LNCaP clone FGC (cell line): ENCODE measurements at places on chromosomes 13 and 19.

GRCh38 chr13:100230769-100231149, 141.9 kb downstream of the PCCA start:
- no peak for DNase-seq

GRCh38 chr19:58559275-58560006, 1.0 kb upstream of the UBE2M start:
- DNase-seq: peak; percentile 79

- DNase-seq: no peak
Measured at GRCh38 chr19:40687525-40688016, 2.9 kb downstream of the NUMBL start.

- no peak for DNase-seq
Measured at GRCh38 chr19:16721051-16721450, 1.4 kb downstream of the NWD1 start.

DNA sequence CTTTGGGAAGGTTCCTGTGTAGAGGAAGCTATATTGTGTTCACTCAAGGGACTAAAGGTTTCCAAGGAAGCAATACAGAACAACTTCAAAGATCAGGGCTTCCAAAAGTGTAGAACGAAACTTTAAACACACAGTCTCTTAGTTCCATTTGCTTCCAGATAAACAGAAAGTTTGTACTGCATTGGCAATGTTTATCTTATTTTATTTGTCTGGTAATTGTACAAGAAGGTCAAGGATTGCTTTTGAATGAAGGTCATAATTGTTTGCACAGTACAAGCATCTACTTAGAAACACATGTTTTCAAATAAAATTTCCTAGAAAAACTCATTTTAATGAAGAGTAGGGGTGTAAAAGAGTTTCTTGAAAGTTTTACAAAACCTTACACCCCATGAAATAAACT, 712.7 kb upstream of the SGCG start:
- no peak for DNase-seq

DNA sequence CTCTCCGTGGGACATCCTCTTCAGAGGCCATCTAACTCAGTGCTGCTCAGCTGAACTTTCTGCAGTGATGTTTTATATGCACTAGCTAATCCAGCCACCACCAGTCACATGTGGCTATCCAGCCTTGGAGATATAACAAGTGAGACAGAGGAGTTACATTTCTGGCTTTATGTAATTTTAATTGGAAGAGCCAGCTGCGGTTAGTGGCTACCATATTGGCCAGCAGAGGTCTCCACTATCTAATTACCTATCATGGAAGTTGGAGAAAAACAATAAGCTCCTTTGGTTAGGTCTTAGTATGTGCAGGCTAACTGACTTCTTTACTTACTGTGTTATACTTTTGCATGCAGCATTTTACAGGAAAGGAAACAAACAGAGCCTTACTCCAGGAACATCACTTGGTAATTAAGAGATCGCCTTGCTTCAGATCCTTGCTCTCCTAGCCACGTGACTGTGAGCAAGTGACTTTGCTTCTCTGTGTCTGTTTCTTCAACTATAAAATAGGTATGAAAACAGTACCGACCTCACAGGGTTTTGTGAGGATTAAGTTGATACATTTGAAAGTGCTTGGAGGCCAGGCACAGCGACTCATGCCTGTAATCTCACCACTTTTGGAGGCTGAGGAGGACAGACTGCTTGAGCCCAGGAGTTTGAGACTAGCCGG, 1.6 kb upstream of the KLK10 start:
- DNase-seq: peak; percentile 63

DNA sequence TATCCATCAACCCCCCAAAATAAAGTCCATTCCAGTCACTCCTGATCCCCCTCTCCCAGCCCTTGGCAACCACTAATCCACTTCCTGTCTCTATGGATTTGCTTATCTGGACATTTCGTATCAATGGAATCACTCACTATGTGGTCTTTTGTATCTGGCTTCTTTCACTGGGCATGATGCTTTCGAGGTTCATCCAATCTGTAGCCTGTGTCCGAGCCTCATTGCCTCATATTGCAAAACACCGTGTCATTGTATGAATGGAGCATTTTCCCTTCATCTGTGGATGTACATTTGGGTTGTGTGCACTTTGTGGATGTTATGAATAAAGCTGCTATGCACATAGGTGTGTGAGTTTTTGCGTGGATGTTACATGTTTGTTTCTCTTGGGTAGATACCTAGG, 1.4 kb upstream of the FZR1 start:
- DNase-seq: no peak

DNA sequence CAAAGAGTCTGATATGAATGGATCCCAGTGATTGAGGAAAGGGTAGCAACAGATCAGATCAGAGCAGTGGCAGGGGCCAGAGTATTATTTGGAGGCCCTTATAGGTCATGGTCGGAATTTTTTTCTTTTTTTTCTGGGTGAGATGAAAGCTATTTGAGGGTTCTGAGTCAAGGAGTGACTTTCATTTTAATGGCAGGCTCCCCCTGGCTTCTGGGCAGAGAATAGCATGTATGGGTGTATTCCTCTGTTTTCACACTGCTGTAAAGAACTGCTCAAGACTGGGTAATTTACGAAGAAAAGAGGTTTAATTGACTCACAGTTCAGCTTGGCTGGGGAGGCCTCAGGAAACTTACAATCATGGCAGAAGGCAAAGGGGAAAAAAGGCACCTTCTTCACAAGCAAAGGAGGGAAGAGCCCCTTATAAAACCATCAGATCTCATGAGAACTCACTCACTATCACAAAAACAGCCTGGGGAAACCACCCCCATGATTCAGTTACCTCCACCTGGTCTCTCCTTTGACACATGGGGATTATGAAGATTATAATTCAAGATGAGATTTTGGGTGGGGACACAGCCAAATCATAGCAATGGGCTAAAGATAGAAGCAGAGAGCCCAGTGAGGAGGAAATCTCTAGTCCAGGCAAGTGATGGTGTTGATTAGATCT, 3.0 kb upstream of the SLC6A16 start:
- no peak for DNase-seq

- no peak for DNase-seq
Measured at GRCh38 chr13:114034481-114034891, 60.6 kb upstream of the C13orf46 start.

DNA sequence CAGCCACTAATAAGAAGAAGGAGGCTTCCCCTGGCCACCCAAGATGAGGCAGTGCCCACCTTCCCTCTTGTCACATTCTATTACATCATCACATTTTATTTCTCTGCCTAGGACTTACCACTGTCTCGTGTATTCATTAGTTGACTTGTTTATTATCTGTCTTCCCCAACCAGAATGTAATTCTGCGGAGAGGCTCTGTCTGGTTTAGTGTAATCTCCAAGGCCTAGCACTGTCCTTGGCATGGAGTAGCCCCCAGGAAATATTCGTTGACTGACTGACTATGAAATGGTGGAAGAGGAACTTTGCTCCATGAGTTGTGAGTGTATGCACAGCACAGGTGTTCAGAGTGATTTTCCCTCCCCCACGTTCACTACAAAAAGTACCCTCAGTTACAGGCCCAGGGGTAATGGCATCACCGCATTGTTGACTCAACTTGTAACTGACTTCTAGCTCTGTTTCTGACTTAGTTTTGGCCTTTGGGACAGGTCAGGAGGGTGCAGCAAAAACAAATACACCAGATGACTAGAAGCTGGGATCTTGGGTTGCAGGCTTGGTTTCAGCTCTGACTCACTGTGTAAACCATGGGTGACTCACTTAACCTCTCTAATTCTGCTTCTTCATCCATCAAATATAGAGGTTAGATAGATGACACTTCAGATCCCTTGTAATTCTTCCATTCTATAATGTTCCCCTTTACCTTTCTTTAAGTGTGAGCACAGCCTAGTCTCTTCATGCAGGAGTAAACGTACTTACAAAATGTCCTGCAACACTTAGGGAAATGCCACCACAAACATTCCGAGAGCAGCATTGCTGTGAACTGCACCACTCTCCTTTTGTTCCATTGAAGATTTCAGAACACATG, 229.7 kb downstream of the KCNRG start:
- DNase-seq: peak; percentile 32

GRCh38 chr19:10809651-10810285, 26.2 kb downstream of the TMED1 start:
- DNase-seq: no peak

DNA sequence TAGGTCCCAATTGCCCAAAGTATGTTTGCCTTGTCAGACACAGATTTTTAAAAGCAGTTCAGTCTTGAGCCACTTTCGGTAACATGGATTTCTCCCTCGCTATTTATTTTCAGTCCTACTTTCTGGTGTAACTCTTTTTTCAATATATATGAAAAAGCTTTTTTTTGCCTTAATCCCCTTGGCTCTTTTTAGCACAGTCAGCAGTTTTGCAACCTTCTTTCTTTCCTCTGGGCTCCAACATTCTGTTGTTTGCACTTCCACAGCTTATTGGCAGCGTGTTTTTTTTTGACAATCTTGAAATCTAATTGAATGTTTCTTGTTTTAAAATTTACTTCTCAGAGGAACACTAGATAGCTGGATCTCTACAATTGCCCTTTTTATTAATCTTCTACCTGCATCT, 429.3 kb upstream of the NBEA start:
- DNase-seq: no peak

DNA sequence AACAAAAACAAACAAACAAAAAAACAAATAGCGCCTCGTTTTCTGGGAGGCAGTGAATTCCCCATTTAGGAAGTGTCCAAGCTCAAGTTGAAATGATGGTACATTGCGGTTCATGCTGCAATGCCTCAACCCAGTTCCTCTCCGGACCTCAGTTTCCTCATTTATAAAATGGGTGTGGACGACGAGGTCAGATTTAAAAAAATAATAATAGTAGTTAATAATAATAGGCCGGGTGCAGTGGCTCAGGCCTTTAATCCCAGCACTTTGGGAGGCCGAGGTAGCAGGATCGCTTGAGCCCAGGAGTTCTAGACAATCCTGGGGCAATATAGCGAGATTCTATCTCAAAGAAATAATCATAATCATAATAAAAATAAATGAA, 15.5 kb upstream of the ERCC1 start:
- DNase-seq: no peak

DNA sequence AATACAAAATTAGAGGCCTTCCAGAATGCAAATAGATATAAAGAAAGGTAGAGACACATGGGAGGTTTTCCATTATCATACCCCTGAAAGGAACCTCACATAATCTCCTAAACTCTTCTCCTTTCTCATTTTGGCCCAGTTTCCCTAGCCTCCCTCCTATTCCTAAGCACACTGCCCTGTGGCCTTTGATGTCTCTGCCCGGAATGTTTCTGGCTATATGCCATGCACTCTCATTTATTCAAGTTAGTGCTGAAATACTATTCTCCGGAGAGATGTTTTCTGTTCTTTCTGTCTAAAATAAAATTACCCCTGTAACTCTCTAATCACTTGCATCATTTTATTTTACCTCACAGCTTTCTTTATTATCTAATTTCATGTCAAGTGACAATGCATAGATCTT, 1287.7 kb downstream of the SLITRK5 start:
- no peak for DNase-seq

DNA sequence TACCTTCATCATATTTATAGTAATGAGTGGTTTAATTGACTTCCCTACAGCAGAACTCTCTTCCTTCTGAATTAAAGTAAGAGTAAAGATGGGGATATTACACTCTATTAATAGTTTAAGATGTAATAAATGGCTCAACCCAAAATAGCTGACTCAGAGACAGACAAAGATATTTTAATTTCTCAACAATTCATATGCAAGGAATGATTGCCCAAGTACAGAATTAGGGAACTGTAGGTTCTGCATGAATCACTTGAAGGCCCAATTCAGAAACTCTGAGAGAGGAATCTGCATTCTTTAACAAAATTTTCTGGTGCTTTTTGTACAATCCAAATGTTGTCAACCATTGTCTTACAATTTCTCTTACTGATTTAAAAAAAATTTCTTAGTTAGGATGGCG, 42.9 kb upstream of the PCDH9 start:
- DNase-seq: no peak

GRCh38 chr13:97425590-97425989, 8.4 kb upstream of the RAP2A start:
- no peak for DNase-seq

DNA sequence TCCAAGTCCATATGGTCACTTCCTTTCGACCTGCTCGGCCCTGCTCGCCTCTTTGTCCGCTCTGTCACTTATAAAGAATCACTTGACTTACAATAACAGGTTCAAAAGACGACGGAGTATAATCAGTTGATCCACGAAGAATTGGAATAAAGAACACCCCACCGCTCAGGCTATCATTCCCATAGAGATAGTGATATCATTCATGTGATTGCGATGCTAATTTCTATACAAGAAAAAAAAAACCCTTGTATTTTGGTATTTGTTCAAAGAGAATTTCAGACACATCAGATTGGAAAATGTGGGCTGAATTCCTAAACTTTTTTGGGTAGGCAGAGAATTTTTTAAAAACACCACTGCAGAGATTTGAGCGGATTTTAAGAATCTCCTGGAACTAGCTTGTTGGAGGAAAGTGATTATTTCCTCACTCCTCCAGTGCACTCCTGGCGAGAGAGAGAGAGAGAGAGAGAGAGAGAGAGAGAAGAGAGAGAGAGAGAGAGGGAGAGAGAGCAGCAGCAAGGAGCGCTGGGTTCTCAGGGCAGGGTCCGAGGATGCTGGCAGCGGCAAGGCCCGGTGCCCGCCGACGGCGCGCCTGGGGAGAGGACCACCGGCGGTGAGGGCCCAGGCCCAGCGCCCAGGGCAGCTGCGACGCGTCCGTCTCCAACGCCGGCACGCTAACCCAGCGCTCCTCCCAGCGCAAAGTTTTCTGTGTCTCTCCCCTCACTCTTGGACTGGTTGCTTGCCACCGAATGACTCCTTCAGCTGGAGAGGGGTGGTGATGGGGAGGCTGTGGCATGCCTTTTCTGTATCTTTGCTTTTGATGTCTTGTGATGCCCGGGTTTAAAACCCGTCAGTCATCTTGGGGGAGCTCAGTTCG, 149.0 kb upstream of the ZNF536 start:
- DNase-seq: no peak

GRCh38 chr13:80342471-80343371, 1.8 kb upstream of the SPRY2 start:
- no peak for DNase-seq

GRCh38 chr13:66359910-66360552, 870.1 kb downstream of the PCDH9 start:
- no peak for DNase-seq

DNA sequence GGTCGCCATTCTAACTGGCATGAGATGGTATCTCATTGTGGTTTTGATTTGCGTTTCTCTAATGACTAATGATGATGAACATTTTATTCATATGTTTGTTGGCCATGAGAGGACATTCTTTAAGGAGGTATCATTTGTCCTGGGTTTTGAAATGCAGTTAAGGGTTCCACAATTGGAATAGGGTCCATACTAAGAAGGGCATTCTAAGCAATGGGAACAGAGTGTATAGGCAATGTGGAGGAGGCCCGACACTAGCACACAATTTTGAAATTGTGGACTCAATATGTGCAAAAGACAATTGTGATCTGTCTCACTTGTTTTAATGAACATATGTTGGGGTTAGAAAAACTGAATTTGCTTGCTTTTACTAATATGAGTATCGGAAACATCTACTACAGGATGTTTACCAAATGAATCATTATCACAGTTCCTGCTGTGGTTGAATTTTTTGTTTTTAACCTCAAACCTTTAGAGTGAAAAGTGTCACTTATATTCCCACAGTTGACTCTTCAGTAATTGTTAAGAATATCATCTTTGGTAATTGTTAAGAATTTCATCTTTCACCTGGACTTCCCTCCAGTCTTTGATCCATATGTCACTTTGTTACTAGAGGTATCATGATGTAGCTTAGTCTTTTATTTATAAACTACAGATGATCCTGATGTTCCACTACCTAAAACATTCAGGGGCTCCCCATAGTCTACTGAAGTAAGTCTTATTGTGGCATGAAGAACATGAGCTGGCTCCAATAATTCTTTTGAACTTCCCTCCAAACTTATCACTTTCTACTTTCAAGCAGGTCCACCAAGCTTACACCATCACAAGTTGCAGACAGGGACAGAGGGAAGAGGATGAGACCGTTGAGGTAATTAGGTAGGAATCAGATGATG, 109.7 kb upstream of the KLF12 start:
- DNase-seq: no peak
